ENCODE measurements at places on chromosomes 13 and 19. TPM values are rescaled to one million over a fixed set of nuclear protein-coding genes. Genes with fewer than 3 reads are reported as not detected.
A peak's percentile ranks its signal among the peaks of the same experiment; 100 is the strongest.

MYPOP gene
- 5.6 TPM for total RNA-seq

PAF1 gene
- total RNA-seq = 52.4 TPM

ADGRE3 gene
- not detected for total RNA-seq

UBE2L5 gene
- 0.42 TPM for total RNA-seq

SLC17A7 gene
- total RNA-seq = 0.55 TPM

PNMA8B gene
- 0.04 TPM for total RNA-seq

TMIGD2 gene
- total RNA-seq = not detected

CGB1 gene
- not detected for total RNA-seq

KLK15 gene
- not detected for total RNA-seq

DNA sequence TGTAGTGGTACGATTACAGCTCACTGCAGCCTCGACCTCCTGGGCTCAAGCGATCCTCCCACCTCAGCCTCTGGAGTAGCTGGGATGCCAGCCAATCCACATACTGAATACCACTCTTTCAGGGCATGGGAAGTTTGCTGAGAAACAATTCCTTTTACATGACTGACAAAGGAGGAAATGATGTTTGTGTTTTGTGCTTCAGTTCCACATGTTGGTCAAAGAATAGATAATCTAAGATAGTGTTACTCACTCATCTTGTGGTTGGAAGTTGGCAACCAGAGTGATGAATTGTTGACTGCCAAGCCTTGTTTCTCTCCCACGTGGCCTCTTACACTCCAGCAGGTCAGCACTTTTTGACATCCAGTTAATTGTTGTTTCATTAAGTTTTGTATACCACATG lies 7.6 kb downstream of the MBD3L2B start:
- no peak for DNase-seq

DNA sequence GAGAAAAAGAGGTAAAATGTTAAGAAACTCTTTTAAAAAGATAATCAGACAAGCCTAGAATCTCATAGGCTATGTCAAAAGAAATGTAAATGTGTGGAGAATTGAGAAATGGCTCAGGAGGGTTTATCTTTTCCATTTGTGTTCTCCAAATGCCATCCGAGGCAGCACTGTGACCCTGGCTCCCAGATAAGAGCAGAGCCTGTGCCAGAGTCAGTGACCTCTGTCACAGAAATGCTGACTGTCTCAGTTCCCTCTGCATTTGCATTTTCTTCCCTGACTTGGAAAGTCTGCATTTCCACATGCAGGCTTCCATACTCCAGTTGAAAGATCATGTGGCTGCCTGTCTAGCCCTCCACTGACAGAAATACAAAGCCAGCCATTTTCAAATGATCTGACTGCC lies 42.0 kb downstream of the SERTM1 start:
- DNase-seq = no peak

DNA sequence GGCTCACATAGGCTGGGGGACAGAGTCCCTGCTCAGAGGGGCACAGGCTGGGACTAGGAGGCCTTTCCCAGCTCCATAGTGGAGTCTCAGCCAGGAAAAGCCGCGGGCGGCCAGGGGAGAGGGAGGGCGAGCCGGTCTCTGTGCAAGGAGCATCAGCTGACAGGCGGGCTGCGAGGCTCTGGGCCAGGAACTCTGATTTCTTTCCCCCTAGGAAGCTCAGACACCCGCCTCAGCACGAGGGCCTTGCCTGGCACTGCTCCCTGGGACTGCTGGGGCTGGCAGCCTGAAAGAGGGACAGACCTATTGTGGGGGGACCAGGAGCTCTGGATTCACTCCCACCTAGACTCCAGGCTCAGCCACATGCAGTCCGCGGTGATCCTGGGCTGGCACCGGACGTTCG lies 2.2 kb upstream of the PLK5 start:
- no peak for DNase-seq

- DNase-seq = no peak
These were observed 32.2 kb downstream of the C13orf46 start for GRCh38 chr13:113941571-113942191.

DNA sequence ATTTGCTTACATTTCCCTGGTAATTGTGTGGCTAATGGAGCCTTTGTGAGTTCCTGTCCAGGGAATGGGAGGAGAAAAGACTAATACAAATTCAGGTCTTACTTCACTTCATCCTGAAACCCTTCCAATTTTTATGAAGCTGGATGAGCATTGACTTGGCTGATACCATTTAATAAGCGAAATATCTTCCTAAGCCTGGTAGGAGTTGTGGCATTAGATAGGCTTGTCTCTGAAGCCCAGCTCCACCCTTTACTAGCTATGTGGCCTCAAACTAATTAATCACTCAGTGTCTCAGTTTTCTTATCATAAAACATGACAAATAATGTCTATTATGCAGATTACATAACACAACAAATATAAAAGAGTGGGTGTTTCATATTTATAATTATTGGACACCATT lies 106.3 kb downstream of the FGF9 start:
- DNase-seq = no peak

DNA sequence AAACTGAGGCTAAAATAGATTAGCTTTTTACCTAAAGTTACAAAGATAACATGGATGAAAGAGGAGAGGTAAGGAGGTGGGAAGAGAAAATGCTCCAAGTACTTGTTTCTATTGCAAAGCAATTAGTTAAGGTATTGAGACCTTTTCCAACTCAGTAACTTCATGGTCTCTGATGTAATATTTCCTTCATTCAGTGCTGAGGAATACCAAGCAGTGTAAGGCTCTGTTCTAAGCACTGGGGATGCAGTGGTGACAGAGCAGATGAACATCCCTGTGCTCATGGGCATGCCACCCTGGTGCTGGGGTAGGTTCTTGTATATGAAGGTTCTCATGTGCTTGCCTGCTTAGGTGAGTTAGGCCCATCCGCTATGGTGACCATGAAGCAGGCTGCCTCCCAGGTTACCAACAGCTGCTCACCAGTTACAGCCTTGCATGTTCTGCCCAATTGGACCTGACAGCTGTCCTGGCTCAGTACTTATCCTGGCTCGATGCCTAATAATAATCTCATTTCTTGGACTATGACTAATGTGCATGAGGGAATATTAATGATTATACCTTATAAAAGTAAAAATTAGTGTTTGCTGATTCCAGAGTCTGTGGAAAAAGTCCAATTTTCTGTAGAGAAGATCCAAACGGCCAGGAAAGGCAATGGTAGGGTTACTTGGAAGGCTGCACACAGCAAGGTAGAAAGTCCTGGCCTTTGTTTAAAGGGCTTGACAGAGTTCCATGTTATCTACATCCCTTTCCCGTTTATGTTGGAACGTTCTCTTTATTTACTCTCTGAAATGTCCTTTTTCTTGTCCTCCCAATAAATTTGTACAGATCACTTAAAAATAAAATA lies 48.3 kb downstream of the LATS2 start:
- no peak for DNase-seq

GRCh38 chr13:42547612-42548011 lies 26.3 kb upstream of the TNFSF11 start:
- DNase-seq = no peak

- DNase-seq = no peak
These were observed 1447.3 kb upstream of the MIR17HG start for GRCh38 chr13:89900104-89900765.

- no peak for DNase-seq
These were observed 60.1 kb downstream of the KL start for GRCh38 chr13:33076001-33076992.

DNA sequence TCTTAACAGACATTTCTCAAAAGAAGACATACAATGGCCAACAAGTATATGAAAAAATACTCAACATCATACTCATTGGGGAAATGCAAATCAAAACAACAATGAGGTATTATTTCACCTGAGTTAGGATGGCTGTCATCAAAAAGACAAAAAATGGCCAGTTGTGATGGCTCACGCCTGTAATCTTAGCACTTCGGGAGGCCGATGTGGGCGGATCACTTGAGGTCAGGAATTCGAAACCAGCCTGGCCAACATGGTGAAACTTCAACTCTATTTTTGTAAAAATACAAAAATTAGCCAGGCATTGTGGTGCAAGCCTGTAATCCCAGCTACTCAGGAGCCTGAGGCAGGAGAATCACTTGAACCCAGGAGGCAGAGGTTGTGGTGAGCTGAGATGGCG lies 22.0 kb downstream of the CEACAM16 start:
- DNase-seq = no peak

DNA sequence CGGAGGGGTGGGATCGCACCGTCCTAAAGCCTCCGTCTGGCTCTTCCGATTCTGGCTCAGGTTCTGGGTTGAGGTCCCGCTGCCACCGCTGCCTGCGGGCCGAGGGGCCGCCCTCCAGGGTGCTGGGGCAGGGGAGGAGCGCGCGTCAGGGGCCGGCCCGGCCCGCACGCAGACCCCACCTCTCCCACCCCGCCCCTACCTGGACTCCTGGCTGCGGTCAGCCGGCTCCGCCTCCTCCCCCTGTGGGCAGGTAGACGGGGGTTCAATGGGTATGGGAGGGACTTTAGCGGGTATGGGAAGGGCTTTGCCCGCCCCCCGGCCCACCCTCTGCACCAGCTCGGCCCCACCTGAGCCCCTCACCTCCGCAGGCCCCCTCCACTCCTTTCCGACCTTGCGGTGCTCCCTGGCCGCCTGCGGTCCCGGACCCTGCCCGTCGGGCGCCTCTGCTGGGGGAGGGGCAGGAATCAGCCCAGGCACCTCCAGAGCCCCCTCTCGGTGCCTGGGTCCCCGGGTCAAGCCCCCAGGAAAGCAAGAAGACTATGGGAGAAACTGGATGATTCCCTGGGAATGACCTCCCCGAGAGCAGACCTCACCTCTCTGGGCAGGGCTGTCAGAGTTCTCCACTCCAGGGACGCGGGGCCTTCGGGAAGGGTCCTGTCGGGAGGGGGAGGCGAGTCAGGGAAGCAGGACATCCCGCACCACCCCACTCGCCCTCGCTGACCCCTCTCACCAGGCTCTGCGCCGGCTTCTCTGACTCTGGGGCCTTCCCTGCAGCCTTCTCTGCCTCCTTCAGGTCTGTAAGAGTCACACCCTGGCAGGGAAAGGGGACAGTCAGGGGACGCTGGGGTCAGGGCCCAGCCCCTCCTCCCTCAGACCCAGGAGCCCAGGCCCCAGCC lies 17.0 kb downstream of the EPS8L1 start:
- DNase-seq = no peak

GRCh38 chr19:54418030-54418929 lies 3.0 kb downstream of the TTYH1 start:
- DNase-seq = no peak

DNA sequence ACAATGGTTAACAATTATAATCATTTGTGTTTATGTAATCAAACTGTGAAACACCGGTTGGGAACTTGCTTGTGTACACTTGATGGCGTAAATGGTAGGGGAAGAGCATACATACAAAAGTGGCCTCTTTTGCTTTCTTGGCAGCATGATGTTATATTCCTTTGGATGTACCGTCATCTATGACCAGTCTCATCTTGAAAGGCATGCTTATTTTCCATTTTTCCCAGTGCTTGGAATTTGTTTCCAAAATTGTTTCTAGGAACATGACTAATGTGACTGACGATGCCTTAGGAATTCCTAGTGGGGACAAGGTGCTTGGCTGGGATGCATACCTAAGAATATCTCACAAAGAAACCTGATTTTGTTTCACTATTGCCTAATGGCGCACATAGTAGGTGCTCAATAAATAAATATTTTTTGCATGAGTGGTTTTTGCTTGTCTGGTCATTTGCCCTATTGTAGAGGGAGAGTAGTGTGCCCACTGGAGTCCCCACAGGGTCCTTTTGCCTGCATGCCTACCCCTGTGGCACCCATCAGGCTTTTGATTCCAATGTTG lies 45.5 kb downstream of the SAE1 start:
- DNase-seq = no peak

- DNase-seq = no peak
These were observed 43.9 kb upstream of the C1QTNF9 start for GRCh38 chr13:24265453-24265852.

DNA sequence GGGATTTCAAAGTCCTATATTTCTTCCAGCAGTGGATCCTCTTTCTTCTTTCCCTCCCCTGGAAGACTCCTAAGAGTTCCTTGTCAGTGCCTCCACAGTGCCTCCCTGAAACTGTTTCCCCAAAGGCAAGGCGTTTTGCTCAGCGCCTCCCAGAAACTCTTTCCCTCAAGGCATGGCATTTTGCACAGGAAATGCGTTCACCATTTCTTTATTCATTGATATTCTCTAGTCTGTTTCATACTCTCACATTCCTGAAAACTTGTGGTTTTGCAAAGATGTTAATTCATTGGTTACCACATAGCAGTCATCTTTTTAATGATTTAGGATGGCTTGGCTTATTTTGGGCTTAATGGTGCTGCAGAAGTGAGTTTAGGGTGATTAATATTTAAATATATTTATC lies 177.3 kb upstream of the SLC10A2 start:
- DNase-seq = no peak

- no peak for DNase-seq
These were observed 61.6 kb downstream of the CEBPG start for GRCh38 chr19:33434886-33435705.

- DNase-seq = no peak
These were observed 472.7 kb upstream of the NBEA start for GRCh38 chr13:34469196-34469986.

DNA sequence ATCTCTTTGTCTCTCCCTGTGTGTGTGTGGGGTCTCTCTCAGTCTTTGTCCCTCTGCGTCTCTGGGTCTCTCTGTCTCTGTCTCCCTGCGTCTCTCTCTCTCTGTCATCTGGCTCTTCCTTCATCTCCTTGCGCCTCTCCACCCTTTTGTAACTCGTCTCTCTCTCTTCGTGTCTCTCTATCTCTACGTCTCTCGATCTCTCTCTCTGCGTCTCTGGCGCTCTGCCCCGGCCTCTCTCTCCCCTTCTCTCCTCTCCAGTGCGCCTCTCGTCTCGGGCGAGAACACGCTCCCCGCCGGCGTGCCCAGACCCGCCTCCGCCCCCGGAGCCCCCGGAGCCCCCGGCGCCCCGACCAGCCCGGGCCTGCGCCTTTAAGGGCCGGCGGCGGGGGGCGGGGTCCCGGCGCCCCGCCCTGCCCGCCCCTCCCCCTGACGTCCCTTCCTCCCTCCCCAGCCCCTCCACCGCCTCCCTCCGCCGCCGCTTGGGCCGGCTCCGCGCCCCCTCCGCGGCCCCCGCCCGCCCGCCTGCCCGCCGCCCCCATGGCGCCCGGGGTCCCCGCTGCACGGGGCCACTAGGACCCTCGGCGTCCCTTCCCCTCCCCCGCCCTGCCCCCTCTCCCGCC lies at the start of gene MARK4:
Gene MARK4, plus strand, starts transcription at position 440 of the 620 bp plus-strand sequence. CDS start 318 bp downstream, outside the sequence.
- peak; percentile 56 for DNase-seq

DNA sequence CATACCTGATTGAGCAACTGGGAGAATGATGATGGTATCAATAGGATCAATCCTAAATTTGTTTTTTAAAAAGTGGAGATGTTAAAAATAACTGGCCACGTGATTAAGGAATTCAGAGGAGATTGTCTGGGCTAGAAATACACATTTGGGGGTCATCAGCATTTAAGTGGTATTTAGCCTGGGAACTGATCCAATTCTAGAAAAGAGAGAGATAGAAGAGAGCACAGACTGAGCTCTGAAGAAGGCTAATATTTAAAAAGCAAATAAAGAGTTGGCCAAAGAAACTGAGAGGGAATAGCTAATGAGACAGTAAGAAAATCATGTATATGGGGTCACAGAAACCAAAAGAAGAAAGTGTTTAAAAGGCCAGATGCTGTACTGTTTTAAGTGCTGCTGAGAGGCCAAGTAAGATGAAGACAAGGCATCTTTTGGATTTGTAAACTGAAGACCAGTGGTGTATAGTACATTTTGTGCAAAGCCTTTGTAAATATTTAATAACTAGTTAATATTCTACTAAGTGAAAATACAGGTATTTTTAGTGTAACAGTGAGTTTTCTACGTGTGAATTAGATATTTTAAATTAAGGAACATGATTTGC lies 40.2 kb downstream of the UBL3 start:
- DNase-seq = no peak

Data from activated B cell treated with CpG ODN at 0.5 μM for 24 hours (primary cell).